ENCODE measurements at places on chromosomes 12 and 14. TPM values are rescaled to one million over a fixed set of nuclear protein-coding genes. Genes with fewer than 3 reads are reported as not detected.

Gene MOK
- 1.7 TPM for total RNA-seq

Gene C1RL
- 14.7 TPM for total RNA-seq

Gene STK38L
- total RNA-seq: 63.6 TPM

DNA sequence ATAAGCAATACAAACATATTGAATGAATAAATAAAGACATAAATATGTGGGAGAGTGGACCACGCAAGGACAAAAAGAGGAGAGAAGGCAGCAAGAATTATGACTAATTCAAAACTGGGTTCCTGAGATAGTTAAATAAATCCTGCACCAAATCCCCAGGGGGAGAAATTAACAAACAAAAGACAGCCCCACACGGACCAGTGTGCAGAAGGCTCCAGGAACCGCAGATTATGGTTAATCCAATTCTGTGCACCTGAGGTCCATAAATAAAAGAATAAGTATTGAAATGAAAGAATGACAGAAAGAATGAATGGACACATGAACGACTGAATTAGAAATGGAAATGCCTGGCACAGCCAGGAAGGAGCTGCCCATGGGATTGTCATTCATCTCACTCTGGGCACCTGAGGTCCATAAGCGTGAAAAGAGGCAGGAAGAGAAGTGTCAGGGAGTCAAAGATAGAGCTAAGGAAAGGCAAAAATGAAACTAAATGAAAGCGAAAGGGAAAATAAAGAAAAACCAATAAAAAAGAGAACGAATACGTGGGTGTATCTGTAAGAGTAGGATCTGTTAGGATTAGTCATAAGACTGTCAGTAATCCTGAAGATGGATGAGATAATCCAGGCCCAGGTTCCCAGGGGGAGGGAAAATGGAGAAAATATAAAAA is 23.3 kb downstream of the MEG3 start:
- no peaks in the 10 kb centered on the region for H3K27me3 ChIP-seq
- H3K4me1 ChIP-seq: no peaks in the 10 kb centered on the region
- DNase-seq: no peak
- no peak overlapping the region for H3K27ac ChIP-seq
- H3K36me3 ChIP-seq: no peaks in the 10 kb centered on the region
- no peak overlapping the region for H3K4me3 ChIP-seq

DNA sequence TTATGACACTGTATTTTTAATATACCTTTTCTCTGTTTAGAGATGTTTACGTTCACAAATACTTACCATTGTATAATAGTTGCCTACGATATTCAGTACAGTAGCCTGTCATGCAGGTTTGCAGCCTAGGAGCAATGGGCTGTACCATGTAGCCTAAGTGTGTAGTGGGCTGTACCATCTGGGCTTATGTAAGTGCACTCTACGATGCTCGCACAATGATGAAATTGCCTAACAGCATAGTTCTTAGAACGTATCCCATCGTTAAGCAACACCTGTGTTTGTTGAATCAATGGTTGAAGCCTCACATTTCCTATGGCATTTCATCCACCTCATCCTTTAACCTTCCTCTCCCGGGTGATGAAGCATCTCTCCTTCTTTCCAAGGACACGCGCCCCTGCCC is 12.5 kb upstream of the EML1 start:
- H3K4me3 ChIP-seq: no peak overlapping the region
- H3K4me1 ChIP-seq: no peaks in the 10 kb centered on the region
- DNase-seq: no peak
- H3K27ac ChIP-seq: no peak overlapping the region
- H3K27me3 ChIP-seq: no peaks in the 10 kb centered on the region
